Fibroblast of lung (primary cell): ENCODE measurements at places on chromosomes 2 and 18. TPM values are rescaled to one million over a fixed set of nuclear protein-coding genes. Genes with fewer than 3 reads are reported as not detected.

- no peak for DNase-seq
Measured at GRCh38 chr2:212592695-212593094, 54.1 kb upstream of the ERBB4 start.

DNA sequence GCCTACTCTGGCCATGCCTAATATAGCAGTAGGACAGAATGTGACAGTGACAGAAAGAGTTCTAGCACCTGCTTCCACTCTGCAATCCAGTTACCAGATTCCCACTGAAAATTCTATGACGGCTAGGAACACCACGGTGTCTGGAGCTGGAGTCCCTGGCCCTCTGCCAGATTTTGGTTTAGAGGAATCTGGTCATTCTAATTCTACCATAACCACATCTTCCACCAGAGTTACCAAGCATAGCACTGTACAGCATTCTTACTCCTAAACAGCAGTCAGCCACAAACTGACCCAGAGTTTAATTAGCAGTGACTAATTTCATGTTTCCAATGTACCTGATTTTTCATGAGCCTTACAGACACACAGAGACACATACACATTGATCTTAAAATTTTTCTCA, 45.2 kb upstream of the TTR start:
- peak; percentile 59 for DNase-seq

DNA sequence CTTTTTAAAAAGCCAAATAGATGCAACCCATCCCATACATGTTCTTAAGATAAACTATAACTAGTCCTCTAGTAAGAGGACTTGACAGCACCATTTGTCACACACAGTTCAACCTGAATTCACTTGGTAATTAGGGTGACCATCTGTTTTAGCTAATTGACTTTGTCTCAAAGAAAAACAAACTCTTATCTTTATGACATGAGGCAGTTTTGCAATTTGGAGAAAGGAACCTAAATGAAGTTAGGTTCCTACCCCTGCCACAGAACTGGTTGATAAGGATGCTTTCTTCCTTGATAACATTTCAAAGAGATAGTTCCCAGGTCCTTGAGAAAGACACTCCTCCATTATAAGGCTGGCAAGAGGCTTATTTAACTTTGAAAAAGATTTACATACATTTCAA, 57.4 kb upstream of the LRRTM1 start:
- DNase-seq = no peak

DNA sequence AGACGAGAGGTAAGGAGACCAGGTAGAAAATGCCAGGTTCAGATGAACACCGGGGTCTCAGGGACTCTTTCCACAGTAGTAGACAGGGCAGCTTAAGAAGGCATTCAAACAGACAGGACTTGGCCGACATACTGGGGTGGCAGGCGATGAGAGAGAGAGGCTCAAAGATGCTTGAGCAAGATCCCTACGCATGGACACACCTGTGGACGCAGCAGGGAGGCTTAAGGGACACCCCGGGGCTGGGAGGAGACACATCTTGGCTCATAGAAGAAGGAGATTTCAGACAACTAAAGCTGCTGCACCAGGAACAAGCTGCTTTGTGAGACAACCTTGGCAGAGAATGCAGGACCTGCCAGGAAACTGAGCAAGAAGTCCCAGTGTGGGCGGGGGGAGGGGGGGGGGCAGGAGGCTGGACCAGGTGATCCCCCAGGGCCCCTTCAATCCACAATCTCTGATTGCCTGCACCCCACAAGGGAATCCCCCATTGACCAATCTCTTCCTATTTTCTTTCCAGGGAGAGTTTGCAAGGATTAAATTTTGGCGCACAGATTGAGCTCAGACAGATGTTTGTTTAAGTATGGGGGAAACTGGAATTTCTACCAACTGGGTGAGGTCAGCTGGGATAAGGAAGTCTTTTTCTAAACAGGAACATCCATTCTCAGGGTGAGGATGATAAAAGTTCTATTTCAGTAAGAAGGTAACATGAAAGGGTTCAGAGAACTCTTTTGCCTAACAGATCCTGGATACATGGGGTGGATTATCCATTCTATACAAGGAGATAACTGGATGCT, 400.7 kb downstream of the NBAS start:
- no peak for DNase-seq

Gene DNAJC5G
- not detected in 2 replicates for polyA plus RNA-seq

DNA sequence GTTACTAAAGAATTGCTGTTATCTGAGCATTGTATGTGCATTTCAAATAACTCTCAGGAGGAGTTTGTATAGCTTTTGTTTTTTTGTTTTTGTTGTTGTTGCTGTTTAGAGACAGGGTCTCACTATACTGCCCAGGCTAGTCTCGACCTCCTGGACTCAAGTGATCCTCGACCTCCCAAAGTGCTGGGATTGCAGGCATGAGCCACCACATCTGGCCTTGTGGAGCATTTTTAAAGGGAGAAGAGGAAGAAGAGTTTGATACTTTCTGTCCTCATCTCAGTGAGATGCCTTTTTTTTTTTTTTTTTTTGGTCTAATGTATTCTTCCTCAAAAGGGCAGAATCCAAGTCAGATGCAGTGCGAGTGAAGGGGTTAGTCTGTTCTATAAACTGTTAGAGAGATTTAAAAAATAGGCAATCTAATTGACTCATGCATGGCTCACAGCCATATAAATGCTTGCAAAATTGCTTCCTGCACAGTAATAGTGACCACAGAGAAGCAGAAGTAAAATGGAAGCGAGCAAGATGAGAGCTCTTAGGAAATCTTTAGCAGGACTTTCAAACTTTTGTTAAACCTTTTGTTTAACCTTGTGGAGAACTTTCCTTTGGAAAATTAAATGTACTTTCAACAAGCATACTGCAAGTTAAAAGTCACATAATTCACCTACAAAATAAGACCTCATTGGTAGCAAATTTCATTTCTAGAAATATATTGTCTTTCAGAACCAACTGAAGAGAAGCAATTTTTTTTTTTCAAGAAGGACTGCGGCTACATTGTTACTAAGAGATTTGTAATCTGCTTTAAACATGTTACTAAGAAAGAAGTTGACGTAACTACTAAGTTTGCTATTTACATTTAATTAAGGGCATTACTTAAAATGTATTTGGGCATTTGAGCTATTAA, 52.3 kb upstream of the ROCK1 start:
- DNase-seq = peak; percentile 89

DNA sequence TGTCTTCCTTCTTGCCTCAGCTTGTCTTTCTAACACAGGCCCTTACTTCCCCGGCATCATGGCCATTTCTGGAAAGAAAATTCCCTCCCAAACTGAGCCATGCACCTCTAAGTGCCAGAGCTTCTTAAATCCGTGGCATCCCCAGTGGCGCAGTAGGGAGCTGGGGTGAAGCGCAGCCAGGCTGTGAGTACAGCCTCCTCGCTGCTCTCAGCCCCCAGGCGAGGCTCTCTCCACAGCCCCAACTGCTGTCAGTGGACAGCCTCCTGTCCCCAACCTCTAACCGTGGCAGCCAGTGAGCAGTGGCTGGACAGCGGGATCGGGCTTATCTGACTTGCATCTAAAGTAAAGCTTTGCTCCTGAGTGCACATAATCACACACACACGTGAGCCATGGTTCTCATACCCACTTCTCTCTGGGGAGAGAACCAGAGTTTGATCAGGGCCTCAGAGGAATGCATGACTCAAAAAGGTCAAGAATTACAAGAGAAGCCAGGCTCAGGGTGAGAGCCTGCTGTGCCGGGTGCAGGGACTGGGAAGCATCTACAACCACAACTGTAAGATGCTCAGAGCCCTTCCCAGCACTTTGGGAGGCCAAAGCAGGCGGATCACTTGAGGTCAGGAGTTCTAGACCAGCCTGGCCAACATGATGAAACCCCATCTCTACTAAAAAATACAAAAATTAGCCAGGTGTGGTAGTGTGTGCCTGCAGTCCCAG, 50.7 kb downstream of the SFXN5 start:
- DNase-seq = peak; percentile 76

DNA sequence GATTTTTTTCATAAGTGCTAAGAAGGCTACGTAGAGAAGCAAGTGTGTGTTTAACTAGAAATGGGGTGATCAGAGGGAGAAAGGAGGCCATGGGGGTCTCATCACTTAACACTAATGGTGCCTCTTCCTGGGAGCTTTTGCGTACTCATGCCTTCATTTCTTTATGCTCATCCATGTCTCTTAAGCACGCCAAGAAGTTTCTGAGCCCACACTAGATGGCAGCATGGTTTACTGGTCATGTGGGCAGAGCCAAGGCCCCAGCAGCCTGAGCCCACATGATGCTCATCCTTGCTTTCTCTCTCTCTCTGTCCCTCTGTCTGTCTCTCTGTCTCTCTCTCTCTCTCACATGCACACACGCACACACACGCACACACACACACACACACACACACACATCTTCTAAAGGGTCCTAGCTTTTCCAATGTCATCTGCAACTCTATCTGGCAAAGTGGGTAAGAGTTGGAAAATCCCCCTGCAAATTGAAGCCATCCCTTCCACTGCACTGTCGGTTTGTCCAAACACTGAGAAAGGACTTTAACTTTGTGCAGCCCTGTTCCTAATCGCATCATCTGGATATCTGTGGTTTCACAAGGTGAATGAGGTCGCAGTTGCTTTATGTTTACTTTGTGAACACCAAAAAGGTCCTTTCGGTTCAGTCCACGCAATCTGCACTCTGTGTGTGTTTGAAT, 137.1 kb upstream of the CCDC68 start:
- peak; percentile 80 for DNase-seq

- no peak for DNase-seq
Measured at GRCh38 chr2:34738691-34739090, 1139.6 kb upstream of the FAM98A start.

Gene POTEC
- not detected in 2 replicates for polyA plus RNA-seq

Gene CDKL4
- 0.09 and 0.18 TPM in 2 replicates for polyA plus RNA-seq

Gene SULT1C4
- 0.05 and 0.14 TPM in 2 replicates for polyA plus RNA-seq

Gene RAB6C
- 0.05 and 0.10 TPM in 2 replicates for polyA plus RNA-seq

- no peak for DNase-seq
Measured at GRCh38 chr18:40841063-40841462, 1114.0 kb upstream of the PIK3C3 start.

- DNase-seq = no peak
Measured at GRCh38 chr2:149089068-149089467, 50.6 kb downstream of the LYPD6B start.

- no peak for DNase-seq
Measured at GRCh38 chr2:65357095-65357958, 75.1 kb downstream of the SPRED2 start.

GRCh38 chr2:234476766-234477165, 20.1 kb downstream of the ARL4C start:
- no peak for DNase-seq

DNA sequence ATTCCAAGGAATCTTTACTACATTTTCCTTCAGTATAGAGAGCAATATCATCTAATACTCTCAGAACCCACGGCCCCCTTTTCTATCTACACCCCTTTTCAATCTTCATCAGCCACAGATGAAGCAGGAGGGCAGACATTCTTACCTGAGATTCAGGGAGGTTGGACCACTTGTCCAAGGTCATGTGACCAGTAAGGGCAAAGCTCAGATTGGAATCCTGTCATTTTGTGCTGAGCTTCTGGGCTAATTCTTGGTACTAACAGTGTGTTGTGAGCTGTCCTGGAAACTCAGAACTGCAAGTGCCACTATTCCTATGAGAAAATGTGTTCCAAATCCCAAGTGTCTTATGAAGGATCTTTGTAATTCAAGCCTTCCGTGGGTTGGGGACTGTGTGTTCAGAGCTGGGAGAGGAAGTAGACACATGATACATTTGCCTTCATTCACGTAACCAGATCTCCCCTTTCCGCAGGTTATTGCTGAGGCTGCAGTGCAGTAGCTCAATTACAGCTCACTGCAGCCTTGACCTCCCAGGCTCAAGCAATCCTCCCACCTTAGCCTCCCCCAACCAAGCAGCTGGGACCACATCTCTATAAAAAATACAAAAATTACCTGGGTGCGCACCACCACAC, 3.3 kb downstream of the CHRNA1 start:
- DNase-seq = no peak

GRCh38 chr2:241666627-241667400, 19.8 kb downstream of the DTYMK start:
- peak; percentile 68 for DNase-seq

Gene ALPI
- not detected in 2 replicates for polyA plus RNA-seq

Gene GCG
- polyA plus RNA-seq = not detected in 2 replicates

GRCh38 chr2:49026706-49027105, 127.6 kb downstream of the FSHR start:
- DNase-seq = no peak

GRCh38 chr2:33526921-33527320, 50.5 kb downstream of the RASGRP3 start:
- no peak for DNase-seq

DNA sequence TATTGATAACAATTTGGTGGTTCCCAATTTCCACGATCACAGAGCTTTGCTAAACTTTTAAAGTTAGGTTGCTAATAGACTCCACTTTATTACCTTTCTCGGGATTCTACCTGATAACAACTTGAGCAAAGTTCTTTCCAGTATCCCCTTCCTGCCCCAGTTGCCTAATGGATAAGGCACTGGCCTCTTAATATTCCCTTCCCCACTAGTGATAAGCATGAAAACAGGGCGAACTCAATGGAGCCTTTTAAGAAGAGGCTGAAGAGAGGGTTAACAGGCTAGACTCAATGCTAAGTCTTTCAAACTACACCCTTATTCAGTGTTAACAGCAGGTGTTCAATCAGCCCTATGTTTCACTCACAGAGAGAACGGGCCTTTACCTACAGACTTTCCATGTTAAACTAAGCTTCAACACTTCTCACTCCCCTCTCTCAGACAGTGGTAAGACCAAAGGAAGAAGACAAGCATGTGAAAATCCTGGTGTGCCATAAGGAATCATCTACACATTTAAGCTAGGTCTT, 75.8 kb downstream of the ANKRD44 start:
- no peak for DNase-seq

DNA sequence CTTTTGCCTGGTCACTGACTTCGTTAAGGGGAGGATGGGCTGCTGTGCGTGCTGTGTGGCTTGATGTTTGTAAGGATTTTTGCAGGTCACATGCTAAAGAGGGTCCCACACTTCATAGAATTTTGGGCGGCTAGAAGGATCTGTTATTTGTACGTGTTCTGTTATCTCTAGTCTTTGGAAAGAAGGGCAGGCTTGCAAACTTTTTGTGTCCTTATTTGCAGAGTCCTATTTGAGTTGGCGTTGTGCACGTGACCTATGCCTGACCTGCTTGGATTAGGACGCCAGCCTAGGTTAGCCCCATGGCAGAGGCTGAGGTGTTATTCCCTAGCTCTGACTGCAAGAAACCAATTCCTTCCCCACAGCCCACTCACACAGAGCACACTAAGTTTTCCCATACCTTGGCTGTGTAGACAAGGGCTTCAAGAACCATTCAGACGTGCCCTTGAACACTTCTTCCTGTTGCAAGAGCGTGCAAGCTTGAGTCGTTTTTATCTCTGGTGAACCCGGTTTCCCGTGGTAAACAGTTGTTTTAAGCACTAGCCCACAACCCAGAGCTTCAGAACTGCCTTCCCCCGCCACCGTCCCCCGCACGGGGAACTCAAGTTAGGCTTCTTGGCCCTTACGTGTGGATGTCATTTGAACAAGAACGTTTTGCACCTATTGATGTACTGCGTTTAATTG, 94.6 kb downstream of the LDLRAD4 start:
- DNase-seq = no peak

GRCh38 chr2:171972329-171972982, 27.3 kb upstream of the METAP1D start:
- no peak for DNase-seq

DNA sequence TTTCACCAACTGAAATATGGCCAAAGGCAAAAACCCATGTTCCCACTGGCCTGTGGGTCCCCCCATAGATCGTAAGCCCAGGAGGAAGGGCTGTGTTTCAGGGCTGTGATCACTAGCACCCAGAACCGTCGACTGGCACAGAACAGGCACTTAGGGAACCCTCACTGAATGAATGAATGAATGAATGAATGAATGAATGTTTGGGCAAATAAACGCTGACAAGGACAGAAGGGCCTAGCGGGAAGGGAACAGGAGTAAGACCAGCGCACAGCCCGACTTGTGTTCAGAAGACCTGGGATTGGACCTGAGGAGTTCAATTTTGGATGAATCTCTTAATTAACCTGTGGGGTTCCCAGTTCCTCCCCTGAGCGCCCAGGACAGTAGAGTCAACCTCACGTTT, 76.2 kb downstream of the TPO start:
- DNase-seq = no peak
